HT-29 (cell line): ENCODE measurements at places on chromosomes 16 and 17.

DNA sequence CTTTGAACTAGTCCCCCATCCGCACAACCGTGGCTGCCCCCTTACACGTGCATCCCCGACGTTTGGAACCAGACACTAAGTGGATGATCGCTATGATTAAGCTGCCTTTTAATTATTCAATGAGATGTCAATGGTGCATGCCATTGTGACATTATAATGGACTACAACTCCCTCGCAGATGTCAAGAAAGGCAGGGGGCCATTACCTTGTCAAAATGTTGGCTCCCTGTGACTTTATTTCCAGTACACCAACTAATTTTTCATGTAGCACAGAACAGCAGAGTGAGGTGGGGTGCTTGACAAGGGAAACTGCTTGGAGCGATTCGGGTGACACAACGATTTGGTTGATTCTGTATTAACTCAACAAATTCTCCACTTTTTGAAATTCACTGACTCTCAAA lies 26.5 kb downstream of the ASIC2 start:
- no peak for DNase-seq

- no peak for DNase-seq
Observed at GRCh38 chr16:51410125-51410524, 259.1 kb upstream of the SALL1 start.

GRCh38 chr16:15482068-15482747 lies 47.8 kb downstream of the BMERB1 start:
- peak; percentile 92 for DNase-seq

DNA sequence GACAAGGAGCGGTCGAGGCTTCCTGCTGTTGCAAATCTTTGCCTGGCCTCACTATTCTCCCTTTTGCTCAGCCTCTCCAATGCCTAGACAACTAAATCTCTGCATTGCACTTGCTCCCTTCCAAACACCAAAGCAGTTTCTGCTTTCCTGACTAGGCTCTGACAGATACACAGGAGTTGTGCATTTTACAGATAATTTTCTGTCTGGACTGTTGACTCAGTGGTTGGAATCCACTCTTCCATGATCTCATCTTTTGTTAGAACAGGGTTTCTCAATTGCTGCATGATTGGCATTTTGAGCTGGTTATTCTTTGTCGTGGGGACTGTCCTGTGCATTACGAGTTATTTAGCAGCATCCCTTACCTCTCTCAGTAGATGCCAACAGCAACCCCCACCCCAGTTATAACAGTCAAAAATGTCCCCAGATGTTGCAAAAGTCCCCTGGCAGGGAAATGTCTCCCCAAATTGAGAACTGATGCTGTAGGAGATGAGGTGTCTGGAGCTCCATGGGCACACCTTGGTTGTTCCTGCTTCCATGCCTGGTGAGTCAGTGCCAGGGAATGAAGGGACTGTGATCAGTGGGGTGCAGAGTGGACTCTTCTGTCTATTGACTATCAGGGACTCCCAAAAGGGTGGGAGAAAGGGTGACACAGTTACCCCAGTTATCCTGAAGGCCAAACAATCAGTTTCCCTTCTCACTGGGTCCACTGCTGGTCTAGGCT lies 557.4 kb upstream of the PSMD7 start:
- DNase-seq = no peak
